ENCODE measurements at places on chromosomes 12 and 14. TPM values are rescaled to one million over a fixed set of nuclear protein-coding genes. Genes with fewer than 3 reads are reported as not detected.
A peak's percentile ranks its signal among the peaks of the same experiment; 100 is the strongest.

P2RX4 gene
- 38.3 TPM for polyA plus RNA-seq

SLC25A47 gene
- not detected for polyA plus RNA-seq

KANSL2 gene
- 55.9 TPM for polyA plus RNA-seq

SMCO3 gene
- 2.9 TPM for polyA plus RNA-seq

ACYP1 gene
- 27.0 TPM for polyA plus RNA-seq

TSPAN9 gene
- 90.4 TPM for polyA plus RNA-seq

GRCh38 chr12:113835433-113835832, 130.7 kb downstream of the RBM19 start:
- no peak for DNase-seq

DNA sequence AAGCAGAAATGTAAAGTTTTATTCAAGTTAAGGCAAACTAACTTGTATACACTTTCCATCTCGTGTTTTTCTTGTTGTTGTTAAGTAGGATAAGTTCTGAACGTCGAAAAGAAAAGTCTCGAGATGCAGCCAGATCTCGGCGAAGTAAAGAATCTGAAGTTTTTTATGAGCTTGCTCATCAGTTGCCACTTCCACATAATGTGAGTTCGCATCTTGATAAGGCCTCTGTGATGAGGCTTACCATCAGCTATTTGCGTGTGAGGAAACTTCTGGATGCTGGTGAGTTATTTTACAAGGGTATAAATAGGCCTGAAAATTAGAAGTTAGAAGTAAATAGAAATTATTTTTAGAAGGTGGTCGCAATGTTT, 25.0 kb downstream of the HIF1A start:
- no peak for DNase-seq

DNA sequence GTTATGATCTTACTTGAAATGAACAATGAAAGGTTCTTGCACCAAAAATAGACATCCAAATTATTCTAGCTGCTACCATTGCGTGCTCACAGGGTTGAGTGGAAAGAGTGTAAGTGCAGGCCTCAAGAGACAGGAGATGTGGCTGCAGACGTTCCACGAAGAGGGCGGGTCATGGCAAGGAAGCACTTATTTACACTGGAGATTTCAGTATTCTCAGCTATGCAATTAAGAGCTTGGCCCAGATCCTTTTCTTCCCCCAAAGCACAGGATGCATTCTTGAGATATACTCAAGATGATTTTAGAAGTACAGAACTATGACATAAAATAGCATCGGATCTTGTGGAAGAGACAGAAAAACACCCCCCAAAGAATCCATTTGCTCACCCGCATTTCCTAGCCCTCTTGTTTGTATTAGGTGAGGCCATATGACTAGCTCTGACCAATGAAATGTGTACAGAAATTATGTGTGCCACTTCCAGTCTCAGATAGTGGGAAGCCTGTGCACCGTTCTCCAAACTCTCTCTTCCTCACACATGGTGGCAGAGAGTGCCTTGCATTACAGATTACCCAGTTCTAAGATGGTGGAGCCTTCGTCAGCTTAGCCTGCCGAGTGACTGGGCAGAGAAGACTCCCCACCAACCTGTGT, 261.4 kb downstream of the TTC8 start:
- no peak for DNase-seq

DNA sequence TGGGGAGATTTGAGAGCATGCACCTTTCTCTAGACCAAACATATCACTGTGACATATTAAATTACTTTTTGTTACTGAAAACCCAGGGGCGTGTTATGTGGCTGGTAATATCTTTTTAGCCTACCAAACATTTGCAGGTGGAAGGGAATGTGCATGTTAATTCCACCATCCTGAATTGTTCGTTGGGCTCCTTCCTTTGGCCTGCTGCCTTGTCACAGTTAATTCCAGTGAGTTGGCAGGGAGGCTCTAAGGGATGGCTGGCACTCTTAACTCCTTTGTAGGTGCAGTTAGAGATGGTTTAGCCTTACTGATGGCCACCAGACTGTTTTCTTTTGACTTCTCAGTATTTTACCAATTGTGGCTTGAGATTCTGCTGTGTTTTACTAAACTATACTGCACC, 64.5 kb downstream of the DIP2B start:
- DNase-seq = no peak

- no peak for DNase-seq
Measured at GRCh38 chr12:111389635-111390034, 16.1 kb upstream of the SH2B3 start.

DNA sequence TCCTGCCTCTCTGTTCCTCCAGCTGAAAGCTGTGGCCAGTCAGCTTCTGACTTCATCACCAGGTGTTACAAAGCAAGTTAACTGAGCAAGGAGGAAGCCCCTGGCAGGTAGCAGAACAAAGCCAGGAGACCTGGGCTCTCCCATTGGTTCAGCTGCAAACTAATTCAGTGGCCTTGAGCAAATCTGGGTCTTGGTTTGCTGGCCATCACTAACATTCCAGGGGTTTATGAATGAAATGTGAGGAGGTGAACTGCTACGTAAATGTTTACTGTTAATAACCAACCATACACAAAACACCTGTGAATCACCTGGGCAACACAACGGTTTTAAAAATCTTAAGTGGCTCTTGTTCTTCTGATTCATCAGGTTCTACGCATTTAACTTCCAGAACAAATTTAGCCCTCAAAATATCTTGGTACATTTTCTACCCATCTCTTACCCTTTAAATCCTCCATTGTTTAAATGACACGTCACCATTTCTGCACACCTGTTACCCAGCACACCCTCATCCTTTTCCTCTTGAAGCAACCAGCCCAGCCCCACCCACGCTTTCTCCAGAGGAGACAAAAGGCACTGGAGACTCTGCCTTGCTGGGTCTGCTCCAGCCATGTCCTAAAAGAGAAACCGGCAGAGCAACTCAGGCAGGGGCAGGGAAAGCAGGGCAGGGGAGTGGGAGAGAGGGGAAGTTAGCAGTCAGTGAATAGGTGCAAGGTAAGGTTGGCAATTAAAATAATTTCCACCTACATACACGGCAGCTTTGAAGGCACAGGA, 49.3 kb upstream of the TSPAN11 start:
- no peak for DNase-seq

- DNase-seq = no peak
Measured at GRCh38 chr14:36671149-36671548, 9.5 kb downstream of the PAX9 start.

GRCh38 chr12:85759091-85759490, 77.1 kb downstream of the RASSF9 start:
- no peak for DNase-seq

DNA sequence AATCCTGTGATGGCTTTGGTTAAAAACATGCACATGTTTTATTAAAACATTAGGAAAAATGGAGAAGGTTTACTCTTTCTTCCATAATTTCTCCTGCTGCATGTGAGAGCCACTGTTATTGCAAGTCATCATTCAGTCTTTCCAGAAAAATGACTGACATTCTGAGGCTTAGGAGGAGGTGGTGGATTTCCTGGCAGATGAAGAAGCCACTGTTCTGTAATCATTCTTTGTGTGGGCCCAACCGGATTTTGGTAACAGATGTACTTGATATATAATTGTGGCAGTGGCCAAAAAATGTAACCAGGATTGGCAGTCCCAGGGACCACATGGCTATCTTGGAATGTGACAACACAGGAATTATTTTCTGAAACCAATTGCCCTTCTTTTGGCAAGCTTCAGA, 120.2 kb downstream of the DAAM1 start:
- no peak for DNase-seq

- peak; percentile 43 for DNase-seq
Measured at GRCh38 chr14:58151133-58152013, 640 bp downstream of the ARMH4 start.

- no peak for DNase-seq
Measured at GRCh38 chr12:50988871-50989270, 36.5 kb downstream of the HIGD1C start.

DNA sequence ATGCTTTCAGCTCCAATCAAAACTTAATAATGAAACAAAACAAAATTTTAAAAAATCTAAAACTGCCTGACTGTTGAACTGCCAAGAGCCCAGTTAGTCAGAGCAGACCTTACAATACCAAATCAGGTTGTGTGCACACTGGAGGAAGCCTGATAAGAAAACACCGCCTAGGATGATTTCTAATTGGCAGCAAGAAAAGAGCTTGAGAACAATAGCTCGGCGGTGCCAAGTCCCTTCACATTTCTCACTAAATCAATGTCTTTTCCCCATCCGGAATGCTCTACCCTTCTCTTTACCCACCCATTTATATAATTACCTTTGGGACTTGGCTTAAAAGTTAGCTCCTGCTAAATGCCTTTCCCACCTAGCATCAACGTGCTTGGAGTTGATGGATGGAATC, 256.7 kb downstream of the C12orf75 start:
- DNase-seq = no peak

- no peak for DNase-seq
Measured at GRCh38 chr14:29842228-29842627, 85.4 kb downstream of the PRKD1 start.

Data from left renal cortex interstitium (tissue), 4 donors.